G401 (cell line): ENCODE measurements at places on chromosomes 16 and 17. TPM values are rescaled to one million over a fixed set of nuclear protein-coding genes. Genes with fewer than 3 reads are reported as not detected.

DNA sequence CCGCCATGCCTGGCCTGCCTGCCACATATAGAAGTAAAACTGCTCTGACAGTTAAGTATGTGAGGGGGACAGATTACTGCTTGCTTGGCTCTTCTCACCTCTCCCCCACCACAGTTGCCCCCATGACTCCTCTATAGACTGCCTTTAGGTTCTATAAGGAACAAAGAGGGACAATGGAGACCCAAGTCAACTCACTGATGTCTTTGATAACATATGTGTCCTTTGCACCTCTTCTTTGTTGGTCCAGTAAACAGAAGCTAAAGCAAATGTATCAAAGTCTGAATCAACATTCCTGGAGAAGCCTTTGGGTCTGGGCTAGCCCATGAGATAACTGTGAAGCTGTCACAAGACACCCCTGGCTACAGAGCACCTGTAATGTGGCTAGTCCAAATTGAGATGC, 27.1 kb downstream of the NUDT7 start:
- no peak for DNase-seq

- no peak for DNase-seq
Observed at GRCh38 chr16:54280751-54281150, 5.8 kb downstream of the IRX3 start.

DNA sequence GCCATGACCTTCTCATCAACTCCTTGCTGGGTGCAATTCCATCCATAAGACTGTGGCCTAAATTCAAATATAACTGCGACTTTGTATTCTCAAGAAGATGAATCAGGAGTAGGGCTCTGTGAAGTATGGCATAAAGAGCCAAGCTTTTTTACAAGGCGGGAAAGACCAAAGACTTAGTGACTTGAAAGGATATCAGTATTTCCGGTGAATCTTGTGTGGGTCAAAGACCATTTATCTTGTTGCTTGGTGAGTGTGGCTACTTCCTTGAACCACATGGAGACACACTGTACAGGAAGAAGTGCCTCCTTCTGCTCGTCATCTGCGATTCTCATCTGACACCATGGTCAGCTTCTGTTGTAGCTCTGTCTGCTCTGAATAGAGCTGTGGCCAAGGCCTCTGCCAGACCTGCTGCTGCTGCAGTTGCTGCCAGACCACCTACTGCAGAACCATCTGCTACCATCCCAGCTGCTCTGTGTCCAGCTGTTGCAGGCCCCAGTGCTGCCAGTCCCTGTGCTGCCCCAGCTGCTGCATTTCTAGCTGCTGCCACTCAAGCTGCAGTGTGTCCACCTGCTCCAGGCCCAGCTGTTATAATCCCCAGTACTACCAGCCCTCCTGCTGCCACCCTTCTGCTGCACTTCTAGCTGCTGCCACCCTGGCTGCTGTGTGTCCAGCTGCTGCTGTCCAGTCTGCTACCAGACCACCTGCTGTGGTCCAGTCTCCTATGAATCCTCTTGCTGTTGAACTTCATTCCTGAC, 6.1 kb upstream of the KRTAP2-4 start:
- DNase-seq = no peak

- DNase-seq = peak; percentile 83
Observed at GRCh38 chr17:49694847-49695697, 12.7 kb downstream of the SLC35B1 start.

CCL1 gene
- total RNA-seq = not detected in 2 replicates
